Skeletal muscle cell (primary cell): ENCODE measurements at places on chromosomes 5 and 9.

DNA sequence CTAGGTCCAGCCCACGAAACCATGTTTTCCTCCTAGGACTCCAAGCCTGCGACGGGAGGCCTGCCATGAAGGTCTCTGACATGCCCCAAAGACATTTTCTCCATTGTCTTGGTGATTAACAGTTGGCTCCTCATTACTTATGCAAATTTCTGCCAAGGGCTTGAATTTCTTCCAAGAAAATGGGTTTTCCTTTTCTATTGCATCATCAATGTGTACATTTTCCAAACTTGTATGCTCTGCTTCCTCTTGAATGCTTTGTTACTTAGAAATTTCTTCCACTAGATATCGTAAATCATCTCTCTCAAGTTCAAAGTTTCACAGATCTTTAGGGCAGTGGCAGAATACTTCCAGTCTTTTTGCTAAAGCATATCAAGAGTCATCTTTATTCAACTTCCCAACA lies 1792.7 kb upstream of the CDH9 start:
- DNase-seq, result no peak

DNA sequence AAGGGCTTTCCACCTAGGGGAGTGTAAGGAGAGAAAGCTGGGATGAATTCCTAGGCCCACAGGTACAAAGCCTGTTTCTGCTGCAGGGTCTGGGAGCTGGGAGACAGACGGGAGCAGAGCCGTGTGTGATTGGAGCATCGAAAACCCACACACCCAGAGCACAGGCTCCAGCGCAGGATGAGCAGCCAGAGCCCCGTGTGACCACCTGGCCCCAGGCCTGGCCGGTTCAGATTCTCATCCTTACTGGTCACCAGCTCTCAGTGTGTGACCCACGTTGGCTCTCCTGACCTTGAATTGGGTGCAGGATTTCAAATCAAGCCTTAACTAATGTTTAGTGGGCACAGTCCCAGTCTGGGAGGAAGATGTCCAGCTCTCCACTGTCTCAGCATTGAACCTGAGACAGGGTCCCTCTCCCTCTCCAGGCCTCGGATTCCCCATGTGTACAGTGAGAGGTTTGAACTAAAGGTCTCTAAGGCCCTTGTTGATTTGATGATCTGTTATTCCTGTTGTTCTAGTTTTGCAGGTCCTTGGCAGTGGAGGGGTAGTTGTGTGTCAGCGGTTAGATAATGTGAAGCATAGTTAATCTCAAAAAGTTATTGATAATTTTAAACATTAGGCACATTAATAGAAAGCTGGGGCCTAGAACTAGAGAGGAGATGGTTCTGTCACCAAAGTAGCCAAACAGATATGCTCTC lies 50.1 kb downstream of the PPARGC1B start:
- DNase-seq, result no peak

DNA sequence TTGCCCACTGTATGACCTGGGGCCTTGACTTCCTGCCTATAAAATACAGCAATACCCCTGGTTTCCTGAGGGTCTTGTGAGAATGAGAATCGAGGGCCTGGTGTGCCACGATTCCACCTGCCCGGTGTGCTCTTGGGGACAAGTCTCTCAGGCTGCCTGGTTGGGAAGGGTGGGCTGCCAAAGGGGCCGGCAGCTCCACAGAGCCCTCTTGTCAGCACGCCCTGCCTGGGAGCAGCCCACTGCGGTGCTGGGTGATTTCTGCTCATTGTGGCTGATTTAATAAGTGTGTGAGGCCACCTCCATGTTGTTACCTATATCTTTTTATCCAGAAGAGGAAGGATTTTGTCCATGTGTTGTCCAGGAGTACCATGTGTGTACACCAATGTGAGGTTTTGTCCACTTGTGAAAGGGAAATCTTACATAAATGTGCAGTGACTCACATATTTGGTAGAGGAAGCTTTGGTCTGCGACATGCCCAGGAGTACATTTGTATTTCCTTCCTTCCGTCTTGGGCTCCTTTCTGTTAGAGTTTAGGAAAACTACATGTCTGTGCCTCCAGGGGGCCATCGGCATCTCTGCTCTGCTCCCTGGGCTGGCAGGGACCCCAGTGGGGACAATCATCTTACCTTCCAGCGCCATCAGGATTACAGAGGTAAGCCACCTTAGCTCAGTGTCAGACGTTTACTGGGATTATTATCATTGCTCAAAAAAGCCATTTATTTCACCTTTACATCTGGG lies 108.6 kb downstream of the PHF2 start:
- DNase-seq, result no peak

- DNase-seq, result no peak
These were observed 36.3 kb upstream of the RLN1 start for GRCh38 chr9:5375790-5376477.

GRCh38 chr9:85859765-85860164 lies 81.2 kb upstream of the NAA35 start:
- DNase-seq, result no peak

DNA sequence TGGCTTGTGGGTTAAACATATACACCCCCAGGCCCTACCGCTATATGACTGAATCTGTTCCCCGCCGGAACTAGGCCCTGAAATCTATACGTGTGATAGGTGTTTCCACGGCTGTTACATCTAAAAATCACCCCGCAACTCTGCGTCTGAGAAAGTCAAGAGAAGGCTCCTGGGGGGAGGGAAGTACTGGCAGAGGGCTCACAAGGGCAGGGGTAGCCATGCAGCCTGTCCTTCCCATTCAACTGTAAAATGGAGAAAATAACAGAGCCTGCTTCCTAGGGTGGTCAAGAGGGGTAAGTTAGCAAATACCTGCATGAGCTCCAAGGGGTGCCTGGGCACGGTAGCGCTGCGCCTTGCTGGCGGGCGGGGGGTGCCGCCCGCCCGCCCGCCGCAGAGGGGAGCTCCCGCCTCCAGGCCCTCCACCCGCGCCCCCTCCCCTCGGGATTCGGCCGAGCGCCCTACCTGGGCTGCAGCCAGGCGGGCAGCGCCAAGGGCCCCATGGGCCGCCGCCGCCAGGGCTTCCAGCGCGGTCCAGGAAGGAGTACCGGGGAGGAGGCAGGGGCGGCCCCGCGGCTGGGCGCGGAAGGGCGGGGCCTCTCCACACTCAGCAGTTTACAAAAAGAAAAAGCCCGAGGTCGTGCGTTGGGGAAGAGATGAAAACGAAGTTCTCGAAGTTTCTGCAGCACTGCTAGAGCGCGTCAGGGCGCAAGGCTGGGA lies at the start of gene HACD4:
TSS of gene HACD4 (minus strand) at position 550 of the 717 bp plus-strand sequence. CDS start at position 500, 50 bp downstream.
- DNase-seq, result no peak
